ENCODE measurements at places on chromosomes 5 and 9.

DNA sequence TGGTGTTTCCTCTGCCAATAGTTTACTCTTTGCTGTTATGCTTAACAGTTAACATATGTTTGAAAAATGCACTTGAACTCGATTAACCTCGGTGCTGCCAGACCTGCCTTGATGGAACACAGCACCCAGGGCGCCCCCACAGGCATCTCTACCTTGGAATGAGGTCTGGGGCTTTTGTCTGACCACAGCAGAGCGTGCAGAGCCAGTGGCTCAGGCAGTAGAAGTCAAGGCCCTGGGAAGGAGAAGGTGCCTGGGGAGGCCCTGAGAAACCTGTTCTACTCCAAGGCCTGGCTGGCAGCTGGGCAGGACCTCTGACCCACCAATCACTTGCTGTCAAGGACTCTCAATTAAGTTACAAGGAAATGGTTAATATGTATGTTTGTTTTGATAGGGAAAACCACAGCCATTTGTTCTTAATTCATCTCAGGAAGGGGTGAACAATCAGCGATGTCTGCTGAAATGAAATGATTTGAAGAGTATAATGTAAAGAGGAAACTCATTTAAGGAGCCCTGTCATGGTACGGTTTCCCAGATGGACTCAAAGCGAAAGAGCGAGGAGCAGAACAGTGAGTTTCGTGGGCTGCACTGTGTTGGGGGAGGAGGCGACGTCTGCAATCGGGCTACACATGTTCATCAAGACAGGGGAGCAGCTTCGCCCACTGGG is 21.9 kb downstream of the MACROH2A1 start:
- peak; percentile 81 for DNase-seq

DNA sequence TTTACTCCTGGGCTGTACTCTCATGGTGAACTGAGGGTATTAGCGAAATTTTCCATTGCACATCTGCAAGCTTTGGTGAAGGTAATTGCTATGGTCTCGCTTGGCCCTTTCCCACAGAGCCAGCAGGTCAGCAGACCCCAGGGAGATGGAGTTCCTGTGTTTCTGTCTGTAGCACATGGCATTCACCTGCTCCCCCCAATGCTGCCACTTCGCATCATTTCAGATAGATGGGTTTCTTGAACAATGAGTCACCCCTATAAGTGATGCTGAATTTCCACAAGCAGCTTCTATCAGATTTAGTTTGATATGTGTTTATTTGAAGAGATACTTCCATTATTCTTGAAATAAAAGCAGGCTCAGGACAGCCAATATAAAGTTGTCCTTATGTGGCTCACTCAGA is 117.8 kb downstream of the ERCC6L2 start:
- DNase-seq, result no peak

DNA sequence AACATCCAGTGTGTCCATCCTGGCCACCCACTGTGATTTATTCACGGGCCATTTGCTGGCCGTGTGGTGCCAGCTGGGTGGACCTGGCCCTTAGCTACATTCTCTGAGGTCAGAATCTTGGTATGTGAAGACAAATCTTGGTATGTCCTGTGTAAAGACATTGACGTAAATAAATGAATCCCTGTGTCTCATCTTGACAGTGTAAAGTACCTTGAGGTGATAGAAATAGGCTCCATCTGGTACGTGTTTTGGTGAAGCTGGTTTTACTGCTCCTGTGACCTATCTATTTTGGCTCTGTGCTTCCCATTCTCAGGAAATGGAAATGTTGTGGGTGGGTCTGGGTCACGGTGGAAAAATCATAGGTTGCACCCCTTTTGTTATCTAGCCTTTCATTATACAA is 245.4 kb upstream of the ANKH start:
- no peak for DNase-seq

GRCh38 chr9:127805620-127806019 is 2.9 kb downstream of the FPGS start:
- DNase-seq, result peak; percentile 37

DNA sequence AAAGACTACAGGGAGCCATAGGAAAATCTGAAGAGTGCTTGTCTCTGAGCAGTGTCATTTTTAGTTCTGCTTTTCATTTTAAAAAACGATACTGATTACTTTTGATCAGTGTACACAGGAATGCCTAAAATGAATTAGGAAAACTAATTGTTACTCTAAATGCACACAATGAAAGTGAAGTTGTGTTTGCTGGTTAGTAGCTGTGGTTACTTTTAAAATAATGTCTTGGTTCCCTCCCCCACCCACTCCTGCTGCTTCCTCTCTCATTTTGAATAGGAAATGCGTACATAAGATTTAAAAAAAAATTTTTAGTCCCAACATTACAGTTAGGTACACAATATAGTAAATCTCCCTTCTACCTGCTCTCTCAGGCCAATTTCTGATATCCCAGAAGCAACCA is 47.5 kb upstream of the PLPP1 start:
- DNase-seq, result peak; percentile 60

DNA sequence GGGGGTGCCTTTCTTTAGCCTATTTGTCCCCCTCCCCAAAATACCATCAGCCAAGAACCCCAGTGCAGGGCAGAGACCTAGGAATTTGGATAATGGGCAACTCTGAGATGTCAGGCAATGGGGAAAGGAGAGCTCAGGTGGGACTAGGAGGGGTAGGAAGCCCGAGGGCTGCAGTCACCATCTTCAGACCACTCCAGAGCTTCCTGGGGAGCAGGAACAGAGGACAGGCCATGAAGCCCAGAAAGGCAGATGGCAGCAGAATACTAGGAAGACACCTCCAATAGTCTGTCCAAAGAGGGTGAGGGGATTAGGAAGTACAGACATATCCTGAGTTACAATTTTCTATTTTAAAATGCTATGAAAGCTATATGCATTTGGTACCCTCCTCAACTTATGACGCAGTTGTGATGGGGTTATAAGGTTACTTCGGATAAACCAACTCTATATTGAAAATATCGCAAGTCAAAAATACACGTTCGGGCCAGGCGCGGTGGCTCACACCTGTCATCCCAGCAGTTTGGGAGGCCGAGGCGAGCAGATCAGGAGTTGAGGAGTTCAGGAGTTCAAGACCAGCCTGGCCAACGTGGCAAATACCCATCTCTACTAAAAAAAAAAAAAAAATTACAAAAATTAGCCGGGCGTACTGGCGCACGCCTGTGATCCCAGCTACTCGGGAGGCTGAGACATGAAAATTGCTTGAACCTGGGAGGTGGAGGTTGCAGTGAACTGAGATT is 34.6 kb upstream of the IL17B start:
- no peak for DNase-seq

DNA sequence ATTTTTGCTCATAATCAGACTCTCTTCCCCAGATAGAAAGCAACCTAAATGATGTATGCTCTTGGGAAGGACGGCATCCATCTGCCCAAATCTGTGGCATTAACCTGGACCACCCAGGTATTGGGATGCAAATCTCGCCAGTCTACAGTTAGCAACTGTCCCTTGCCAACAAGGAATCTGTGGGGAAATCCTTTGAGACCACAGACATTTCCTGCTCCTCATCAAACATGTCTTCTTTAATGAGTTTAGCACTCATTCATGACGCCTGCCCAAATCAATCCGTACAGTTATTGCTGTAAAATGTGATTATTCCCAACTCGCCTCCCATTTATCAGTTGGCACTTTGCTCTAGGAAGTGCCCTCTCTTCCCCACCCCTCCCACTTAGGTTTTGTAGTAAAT is 7.8 kb downstream of the ROR2 start:
- no peak for DNase-seq

DNA sequence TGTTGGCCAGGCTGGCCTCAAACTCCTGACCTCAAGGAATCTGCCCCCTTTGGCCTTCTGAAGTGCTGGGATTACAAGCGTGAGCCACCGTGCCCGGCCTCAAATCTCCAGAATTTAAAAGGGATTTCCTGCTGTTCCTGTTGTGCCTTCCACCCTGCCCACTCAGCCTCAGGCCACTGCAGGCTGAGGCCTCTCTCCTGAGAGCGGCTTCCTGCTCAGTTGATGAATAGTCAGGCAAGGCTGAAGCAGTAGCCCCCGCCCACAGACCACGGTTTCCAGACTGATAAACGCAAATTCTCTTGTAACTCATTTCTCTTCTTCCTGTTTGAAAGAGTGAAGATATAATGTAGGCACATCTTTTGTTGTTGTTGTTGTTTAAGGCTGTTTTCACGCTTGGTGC is 127.0 kb upstream of the PLCXD3 start:
- DNase-seq, result no peak

DNA sequence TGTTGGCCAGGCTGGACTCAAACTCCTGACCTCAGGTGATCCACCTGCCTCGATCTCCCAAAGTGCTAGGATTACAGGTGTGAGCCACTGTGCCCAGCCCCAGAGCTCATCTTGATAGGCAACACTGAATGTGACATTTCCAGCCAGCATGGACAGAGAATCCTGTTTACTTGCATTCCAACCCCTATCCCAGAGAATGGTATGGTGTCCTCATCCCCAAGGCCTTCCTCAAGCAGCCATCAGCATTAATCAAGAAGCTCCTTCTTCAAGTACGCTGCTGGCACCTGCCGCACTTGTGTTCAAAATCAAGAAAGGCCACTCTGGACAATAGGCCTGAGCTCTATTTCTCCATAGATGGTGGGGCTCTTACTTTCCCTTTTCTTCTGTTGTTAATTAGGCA is 40.2 kb downstream of the STARD4 start:
- DNase-seq, result no peak

- peak; percentile 76 for DNase-seq
Measured at GRCh38 chr5:75567710-75568109, 43.5 kb upstream of the ANKDD1B start.

DNA sequence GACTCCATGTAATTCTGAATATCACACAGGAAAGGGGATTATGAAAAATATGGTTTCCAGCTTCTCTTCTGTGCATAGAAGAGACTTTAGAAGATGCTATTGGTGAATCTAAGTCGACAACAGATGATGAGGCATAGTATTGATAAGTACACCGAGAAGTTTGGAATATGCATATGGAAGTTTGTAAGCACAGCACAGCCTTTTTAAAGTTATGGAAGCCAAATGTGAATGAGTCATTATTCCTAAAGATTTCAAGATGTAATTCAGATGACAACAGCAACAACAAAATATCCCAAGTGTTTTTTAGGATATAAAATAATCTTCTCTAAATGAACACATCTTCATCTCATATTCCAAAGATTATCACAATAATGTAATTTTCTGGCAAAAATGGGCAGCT is 1723.3 kb downstream of the EFNA5 start:
- no peak for DNase-seq

GRCh38 chr5:119396030-119396664 is 40.3 kb downstream of the TNFAIP8 start:
- no peak for DNase-seq

DNA sequence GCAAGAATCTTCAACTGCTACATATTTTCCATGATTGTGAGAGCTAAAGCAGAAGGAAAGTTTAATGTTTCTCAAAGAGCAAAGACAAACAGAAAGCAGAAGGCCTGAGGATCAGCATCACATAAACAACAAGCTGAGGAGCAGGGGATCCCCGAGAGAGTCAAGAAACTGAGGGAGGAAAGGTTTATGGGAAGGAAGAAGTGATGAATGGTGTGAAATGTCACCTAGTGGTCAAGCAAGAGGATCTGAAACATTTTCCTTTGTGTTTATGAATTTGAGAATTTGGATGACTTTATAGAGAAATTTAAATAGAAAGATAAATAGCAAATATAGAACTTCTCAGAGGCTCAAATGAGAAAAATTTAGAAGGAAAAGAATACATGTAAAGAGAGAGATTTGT is 481.9 kb downstream of the CHSY3 start:
- no peak for DNase-seq

GRCh38 chr5:123180178-123180577 is 91.1 kb downstream of the PRDM6 start:
- no peak for DNase-seq

- DNase-seq, result peak; percentile 79
Measured at GRCh38 chr5:14109041-14109747, 33.9 kb upstream of the TRIO start.

- DNase-seq, result no peak
Measured at GRCh38 chr9:121751686-121752445, 100.4 kb downstream of the DAB2IP start.

GRCh38 chr9:70832492-70832891 is 288.9 kb downstream of the TRPM3 start:
- DNase-seq, result no peak

DNA sequence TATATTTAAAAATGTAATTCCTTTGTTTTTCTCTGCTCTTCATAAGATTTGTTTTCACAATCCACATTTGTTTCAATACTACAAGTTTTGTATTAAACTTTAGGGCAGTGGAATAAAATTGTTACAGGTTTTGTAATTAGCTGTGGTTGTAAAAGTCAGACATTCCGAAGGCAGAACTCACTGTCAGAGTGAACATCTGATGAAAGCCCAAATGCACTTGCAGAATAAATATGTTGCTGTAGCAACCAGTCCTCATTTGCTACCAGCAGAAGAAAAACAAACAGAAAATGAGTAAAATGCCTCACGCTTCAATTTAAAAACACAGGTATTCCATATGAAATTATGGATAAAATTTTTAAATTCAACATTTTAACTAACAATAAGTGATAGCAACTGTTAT is 740.1 kb upstream of the FAM174A start:
- no peak for DNase-seq

DNA sequence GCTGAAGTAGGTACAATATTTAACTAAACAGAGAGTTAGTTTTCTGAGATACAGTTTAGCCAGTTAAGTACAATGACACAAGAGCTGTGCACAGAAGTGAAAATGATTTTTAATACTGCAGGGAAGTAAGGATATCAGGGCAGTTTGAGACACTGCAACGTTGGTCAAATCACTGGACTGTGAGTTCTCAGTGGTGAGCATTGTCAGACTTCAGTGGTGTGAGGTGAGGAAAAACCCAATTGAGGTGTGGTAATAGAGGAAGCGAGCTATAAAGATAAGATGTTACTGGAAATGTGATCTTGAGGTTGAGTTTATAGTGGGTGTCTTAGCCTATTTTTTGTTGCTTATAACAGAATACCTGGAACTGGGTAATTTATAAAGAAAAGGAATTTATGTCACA is 12.8 kb upstream of the FBXL7 start:
- no peak for DNase-seq

- DNase-seq, result no peak
Measured at GRCh38 chr5:33843579-33843978, 48.2 kb downstream of the ADAMTS12 start.

DNA sequence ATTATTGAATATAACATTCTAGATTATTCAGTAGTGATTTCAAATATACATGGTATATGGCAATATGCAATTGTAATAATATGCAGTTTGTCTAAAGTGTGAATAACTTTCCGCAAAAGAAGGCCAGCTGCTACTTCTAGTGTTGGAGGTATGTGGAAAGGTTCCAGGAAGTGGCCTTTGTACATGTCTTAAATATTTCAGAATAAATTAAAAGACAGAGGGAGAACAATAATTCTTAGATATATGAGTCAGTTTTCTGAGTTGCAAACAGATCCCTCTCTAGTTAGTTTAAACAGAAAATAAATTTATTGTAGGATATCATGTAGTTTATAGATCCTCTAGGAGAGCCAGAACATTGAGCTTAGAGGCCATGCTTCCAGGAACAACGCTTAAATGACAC is 210.8 kb upstream of the ELL2 start:
- no peak for DNase-seq
